Activated CD4-positive, alpha-beta T cell treated with anti-CD3 and anti-CD28 coated beads, Interleukin-2, amount 50 U/mL, for 16 hours (primary cell): ENCODE measurements at places on chromosomes 2 and 18.

DNA sequence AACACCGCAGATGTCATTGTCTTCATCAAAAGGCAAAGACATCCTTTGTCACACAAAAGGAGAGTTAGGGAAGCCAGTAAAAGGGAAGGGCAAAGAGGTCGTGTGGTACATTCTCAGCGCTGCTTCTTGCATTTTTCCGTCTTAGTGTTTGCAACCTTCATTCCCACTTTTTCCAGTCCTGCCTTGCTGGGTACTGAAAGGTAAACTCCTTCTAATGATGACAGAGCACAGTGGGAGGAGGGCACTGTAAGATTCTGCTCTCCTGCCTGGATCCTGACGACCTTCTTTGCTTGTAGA, 424.3 kb upstream of the MEX3C start:
- DNase-seq = no peak

GRCh38 chr2:120219766-120220165, 3.4 kb downstream of the TMEM185B start:
- DNase-seq = no peak

DNA sequence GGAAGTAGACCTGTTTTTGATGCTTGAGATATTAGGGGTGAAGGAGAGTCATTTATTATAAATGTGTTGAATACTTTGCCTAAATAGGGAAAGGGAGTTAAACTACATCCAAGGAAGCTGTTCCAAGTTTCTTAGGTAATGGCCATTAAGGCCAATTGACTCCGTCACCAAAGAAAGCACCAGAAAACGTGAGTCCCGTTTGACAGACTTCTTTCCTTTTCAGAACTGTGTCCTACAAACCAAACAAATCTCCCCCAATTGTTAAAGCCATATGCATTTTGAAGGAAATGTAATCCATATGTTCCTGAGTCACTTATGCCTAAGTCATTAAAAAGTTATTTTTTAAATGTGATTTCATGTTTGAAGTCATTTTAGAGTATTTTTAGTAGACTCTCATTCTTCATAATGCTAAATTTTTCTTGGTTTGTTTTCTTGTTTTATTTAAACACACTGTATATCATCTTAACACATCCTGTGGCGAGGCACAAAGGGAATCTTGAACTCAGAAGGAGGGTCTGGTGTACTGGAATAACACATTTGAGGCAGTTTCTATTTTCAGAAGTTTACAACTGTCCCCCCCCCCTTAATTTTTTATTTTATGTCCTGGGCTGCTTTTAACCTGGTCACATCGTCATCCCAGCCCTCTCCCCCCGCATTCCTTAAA, 133.7 kb downstream of the RHBDD1 start:
- DNase-seq = no peak

DNA sequence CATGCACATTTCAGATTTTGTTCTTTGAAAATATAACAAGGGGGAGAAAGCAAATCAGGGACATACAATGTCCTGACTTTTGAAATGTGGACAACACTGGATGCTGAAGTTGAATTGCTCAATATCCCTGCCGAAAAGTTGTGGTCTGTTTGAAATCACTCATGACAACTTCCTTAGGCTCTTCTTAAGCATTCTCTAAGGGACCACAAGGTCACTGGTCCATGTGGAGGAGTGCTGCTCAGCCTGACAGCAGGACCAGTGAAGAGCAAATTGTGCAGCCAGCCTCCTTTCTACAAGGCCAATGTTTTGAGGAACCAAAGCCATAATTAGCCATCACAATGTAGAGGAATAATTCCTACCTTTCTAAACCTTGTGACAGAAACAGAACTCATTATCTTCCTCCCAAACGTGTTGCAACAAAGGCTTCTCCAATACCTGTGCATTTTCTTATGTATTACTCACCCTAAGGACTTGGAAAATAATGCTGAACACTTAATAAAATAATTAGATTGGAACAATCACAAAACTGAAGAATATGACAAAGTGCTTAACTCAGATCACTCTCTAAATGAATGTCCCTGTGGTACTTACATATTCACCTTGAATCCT, 1477.6 kb upstream of the NXPH2 start:
- no peak for DNase-seq

- DNase-seq = no peak
These were observed 3.0 kb downstream of the DAPL1 start for GRCh38 chr2:158797963-158798700.

- no peak for DNase-seq
These were observed 245.5 kb upstream of the CXCR4 start for GRCh38 chr2:136363470-136363869.

DNA sequence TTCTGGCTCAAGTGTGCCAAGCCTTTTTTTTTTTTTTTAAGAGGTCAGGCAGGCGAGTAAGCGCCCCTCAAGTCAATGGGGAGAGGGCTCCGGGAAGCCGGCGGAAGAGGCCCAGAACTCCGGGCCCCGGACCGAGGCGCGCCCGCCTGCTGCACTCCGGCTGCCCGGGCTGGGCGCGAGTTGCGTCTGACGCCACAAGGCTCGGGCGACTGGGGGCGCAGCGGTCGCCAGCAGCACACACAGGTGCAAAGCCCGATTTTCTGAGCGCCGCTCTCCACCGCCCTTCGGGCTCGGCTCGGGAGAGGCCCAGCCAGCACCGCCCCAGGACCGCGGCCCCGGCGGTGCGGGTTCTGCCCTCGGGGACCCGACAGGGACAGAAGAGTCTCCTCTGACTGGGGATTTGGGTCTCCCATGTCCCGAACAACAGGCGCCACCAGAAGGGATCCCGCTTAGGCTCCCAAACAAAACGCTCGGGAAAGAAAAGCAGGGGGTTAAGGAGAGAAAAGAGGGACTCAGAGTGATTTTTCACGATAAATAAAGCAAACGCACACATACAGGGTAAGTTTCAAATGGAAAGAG, 787 bp downstream of the ERBB4 start:
- DNase-seq = no peak

GRCh38 chr2:231672617-231673347, 35.5 kb upstream of the PTMA start:
- no peak for DNase-seq

DNA sequence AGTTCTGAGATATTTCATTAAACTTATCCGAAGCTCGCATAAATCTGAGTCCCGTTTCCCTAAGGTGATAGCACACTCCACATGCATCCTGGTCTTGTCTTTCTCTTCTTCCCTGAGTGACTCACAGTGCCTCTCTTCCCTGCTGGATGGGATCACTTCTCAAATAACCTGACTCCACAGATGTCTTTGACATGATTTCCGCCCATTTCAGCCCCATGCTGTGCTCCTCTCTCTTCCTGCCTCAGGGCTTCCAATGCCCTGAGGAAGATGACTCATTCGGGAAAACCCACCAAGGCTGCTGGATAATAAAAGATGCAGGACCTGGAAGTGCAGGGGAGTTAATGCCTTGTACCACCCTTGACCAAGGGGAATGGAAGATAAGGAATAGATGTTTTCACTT, 441.7 kb upstream of the SOX11 start:
- no peak for DNase-seq

DNA sequence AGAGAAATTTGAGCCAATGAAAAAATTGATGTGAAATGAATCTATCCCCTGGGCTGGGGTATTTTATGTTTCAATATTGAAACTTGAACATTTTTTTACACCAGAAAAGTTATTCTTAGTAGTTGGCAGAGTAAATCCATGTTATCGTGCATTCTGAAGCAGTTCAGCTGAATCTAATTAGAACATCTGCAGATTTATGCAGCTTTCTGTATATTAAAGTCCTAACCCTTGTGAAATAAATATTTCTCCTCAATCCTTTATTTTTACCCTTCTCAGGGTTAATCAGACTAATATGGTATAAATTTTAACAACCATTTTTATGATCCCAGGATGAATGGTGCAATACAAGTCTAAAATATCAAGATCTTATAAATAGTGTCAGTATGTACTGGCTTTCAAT, 69.5 kb downstream of the CDH20 start:
- DNase-seq = no peak

DNA sequence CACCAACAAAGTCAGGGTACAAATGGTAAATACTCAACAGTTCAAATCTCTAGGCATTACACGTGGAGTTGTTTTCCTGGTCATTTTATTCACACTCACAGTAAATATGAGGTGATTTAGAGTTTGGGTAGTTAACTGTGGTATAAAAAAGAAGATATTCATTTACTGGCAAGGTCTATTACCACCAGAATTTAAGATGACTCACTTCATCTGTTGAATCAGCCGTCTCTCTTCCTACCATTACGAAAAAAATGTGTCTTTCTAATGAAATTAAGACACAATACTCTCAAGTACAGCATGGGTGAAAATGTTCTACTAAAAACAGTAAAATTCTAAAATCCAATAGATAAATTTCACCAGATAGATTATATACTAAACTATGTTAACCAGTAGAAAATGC, 21.0 kb upstream of the GPR75 start:
- DNase-seq = peak; percentile 16

DNA sequence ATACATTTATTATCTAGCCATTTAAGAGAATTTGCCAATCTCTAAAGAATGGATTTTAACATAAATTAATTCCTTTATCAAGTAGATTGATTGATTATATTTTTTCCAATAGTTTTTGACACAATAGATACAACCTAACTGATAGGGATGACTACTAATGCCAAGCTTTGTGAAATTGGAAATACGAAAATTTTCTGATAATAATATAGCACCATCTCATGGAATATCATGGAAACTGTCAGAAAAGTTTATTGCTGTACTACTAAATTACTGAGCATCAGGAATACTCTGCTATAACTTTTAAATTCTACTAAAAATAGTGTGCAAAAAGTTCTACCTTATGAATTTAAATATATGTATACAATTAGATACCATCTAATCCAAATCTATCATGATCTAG, 101.8 kb upstream of the MAP2 start:
- DNase-seq = no peak

GRCh38 chr2:241609859-241610793, 26.8 kb downstream of the THAP4 start:
- peak; percentile 92 for DNase-seq

- no peak for DNase-seq
These were observed 329.9 kb downstream of the TRIB2 start for GRCh38 chr2:13046557-13047165.

GRCh38 chr2:69645921-69646320, 2.4 kb upstream of the AAK1 start:
- DNase-seq = no peak

GRCh38 chr2:46029332-46029811, 267.8 kb upstream of the EPAS1 start:
- DNase-seq = no peak

DNA sequence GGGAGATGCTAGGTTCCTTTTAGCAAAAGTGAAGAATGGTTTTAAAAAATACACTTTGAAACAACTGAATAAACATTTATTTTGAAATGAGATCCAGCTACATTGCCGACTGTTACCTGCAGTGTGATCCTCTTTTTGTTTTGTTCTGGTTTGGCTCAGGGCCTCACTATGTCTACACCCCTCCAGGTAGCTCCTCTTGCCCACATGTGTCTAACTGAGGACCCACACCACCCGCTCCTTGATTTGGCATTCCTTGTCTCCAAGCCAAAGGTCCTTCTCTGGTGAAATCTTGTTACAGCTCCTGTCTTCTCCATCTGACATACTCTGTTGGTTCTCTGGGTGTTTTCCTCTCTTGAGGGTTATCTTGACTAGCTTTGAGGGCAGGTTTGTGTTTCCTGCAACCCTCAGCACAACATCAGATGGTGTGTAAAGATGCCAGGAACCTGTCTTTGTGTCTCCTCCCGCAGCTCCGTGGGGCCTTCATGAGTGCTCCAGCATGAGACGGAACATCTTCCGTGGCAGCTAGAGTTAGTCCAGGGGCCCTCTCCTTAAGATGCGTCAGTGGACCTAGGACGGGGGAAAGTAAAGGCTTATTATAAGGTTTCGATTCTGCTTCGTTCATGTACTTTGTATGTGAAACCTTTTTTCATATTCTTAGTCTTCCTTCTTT, 32.1 kb downstream of the MAP4K4 start:
- DNase-seq = no peak

GRCh38 chr2:197360744-197361156, 50.2 kb upstream of the ANKRD44 start:
- DNase-seq = peak; percentile 75

DNA sequence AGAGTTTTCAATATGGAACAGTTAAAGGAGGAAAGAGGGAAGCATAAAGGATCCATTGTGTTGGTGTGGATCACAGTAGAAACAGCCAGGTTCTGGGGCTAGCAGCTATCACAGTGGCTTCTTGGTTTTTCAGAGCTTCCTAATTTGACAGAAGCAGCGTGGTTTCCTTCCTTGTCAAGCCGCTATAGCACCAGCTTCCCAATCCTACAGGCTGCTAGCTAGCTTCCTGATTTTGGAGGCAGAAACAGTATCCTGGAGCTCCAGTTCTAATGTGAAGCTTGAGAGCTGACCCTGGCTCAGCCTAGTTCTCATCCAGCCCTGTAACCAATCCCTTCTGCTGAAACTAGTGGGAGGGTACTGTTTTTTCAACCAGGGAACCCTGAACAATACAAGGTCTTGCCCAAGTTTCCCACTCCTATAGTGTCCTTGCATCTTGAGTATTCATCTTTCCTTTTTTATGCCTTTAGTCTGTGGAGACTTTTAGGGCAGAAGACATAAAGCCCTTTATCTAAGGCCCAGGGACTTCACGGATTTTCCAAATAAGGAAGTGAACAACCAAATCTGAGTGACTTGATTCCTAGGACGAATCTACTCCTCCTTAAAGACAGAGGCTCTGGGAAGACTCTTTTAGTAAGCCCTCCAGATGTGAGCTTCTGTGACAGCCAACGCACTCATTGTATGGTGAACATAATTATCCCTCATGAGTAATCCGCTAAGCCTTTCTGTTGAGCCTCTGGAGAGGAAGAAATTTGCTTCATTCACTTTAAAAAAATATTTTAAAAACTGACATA, 33.8 kb downstream of the CCDC93 start:
- DNase-seq = no peak

- no peak for DNase-seq
These were observed 21.6 kb downstream of the CIB4 start for GRCh38 chr2:26619521-26619951.

- DNase-seq = no peak
These were observed 71.4 kb downstream of the SEPTIN10 start for GRCh38 chr2:109542384-109542783.

- no peak for DNase-seq
These were observed 287.5 kb downstream of the TCF4 start for GRCh38 chr18:55300421-55300935.

DNA sequence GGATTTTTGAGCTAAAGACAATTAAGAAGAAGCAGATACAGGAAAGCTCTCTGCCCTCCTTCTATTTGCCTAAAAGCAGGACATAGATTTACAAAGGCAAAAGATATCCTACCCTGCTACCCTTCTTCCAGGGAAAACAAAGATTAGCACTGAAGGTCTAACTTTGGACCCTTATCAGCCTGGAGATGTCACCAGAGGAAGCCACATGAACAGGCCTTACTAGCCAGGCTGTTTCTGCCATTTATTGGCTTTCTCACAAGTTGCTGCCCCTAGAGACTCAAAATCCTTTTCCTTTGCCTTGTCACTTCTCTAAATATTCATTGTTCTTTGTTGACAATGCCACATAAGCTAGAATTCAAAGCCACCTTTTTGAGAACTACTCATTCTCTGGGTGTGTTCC, 147.3 kb downstream of the B3GNT2 start:
- DNase-seq = no peak

DNA sequence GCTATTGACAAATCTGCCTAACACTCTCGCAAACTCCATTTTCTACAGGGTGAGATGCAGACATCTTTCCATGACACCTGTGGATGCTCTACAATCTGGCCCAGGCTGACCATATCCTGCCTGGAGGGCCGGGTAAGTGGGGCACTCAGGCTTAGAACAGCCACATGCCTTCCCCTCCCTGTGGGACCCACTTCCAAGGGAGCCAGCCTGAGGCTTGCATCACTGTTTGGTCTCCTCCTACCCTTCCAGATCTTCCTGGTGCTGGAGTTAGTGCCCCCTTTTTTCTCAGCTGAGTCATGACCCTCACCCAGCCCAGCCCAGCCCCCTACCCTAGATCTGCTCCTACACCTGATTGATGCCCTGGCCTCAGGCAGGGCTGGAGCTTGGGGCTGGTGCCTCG, 150.2 kb upstream of the MSH6 start:
- DNase-seq = no peak
